Stimulated activated CD4-positive, alpha-beta T cell treated with anti-CD3 and anti-CD28 coated beads, Interleukin-1b, Interleukin-23, amount 100 ng/mL, for 4 hours (primary cell): ENCODE measurements at places on chromosomes 13 and 19.

- DNase-seq, result no peak
These were observed 17.6 kb upstream of the VN1R4 start for GRCh38 chr19:53285087-53285486.

DNA sequence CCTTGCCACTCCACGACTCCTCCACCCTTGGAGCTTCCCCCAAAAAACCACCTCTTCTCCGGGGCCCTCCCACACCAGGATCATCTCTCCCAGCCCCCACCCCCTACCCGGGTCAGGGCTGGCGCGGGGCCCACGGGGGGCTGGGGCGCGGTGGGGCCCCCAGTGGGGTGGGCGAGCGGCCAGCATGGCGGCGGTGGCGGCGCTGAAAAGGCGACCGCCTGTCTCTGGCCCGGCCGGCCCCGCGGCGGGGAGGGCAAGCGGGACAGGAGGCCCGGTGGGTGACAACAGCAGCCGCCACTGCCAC, 850 bp downstream of the DYRK1B start:
- DNase-seq, result no peak

- no peak for DNase-seq
These were observed 383.4 kb downstream of the LMO7 start for GRCh38 chr13:76019421-76020044.

DNA sequence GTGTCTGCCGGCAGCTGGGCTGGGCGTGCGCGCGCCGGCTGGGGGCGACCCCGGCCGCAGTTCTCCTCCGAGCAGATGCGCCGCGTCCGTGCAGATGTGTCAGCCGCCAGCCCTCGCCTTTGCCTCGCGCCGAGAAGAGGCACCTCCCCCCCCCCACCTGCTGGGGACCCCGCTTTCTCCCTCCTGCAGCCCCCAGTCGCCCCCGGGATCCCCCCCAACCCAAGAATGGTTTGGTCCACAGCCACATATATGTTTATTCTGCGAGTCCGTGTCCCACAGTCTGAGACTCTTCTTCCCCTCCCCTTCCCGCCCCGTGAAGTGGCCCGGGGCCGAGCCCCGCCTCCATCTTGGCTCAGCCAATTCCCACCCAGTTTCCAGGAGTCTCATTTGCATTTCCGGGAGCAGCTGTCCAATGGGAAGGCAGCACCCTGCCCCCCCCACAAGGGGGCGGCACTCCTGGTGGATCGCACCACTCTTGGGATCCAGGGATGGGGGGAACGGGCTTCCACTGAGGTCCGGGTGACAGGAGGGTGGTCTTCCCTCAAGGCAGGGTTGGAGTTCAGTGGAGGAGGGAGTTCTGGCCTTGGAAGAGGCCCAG, 8.6 kb downstream of the ISOC2 start:
- no peak for DNase-seq

DNA sequence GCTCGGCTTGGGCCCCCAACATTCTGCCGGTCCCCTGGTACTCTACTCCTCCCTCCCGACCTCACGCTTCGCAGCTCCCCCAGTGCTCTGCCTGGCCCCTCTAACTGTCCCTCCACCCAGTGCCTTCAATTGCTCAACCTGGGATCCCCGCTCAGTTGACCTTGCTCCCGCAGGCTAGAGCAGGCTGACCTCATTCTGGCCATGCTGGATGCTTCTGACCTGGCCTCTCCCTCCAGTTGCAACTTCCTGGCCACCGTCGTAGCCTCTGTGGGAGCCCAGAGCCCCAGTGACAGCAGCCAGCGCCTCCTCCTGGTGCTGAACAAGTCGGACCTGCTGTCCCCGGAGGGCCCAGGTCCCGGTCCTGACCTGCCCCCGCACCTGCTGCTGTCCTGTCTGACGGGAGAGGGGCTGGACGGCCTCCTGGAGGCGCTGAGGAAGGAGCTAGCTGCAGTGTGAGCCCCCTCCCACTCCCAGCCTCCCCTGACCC, 3.6 kb downstream of the GTPBP3 start:
- DNase-seq, result no peak

GRCh38 chr13:19023115-19023514, 158.5 kb downstream of the TUBA3C start:
- DNase-seq, result no peak
